ENCODE measurements at places on chromosomes 6 and 20.

- no peak for DNase-seq
Measured at GRCh38 chr20:19564261-19564660, 193.8 kb upstream of the RIN2 start.

DNA sequence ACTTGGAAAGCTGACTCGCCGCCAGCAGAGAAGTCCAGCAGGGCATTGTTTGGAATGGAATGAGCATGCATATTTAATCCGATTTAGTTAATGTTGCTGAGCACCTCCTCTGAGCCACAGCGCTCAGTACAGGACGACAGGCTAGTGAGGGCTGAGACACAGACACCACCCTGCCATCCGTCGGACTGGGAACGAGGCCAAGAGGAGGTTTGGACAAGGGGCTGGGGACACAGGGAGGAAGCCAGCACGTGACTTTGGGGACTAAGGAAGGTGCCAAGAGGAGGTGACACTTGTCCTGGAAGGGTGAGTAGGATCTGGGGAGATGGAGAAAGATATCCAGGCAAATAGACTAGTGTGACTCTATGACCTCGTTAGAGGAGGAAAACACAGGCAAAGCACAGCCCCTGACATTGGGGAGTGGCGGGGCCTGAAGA is 152.5 kb upstream of the ECI2 start:
- no peak for DNase-seq

GRCh38 chr6:22774129-22774528 is 204.8 kb downstream of the HDGFL1 start:
- no peak for DNase-seq

DNA sequence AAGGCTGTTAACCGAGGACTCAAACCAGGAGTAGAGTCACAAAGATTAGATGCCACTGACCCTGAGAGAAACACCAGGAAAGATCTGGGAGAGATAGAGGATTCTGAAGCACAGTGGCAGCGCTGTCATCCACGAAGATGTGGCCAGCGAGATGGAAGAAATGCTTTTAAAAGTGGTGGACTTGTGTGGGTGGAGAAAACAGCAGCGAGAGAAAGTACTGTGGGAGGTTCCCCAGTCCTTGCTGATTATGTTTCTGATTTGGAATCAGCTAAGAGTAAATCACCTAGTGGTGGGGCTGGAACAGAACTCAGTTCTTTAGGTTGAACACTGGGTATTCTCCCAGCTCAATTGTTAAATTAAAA is 435 bp upstream of the ZNF322 start:
- DNase-seq: peak; percentile 17

Measured in stimulated activated CD4-positive, alpha-beta T cell treated with anti-CD3 and anti-CD28 coated beads, Interleukin-15, amount 100 ng/mL, for 24 hours (primary cell).